ENCODE measurements at places on chromosomes 11 and 22. TPM values are rescaled to one million over a fixed set of nuclear protein-coding genes. Genes with fewer than 3 reads are reported as not detected.

KIRREL3 gene
- total RNA-seq: 1.6 TPM

- H3K4me1 ChIP-seq: peaks cover 25% of the 10 kb centered on the region
- no peak overlapping the region for H3K27ac ChIP-seq
- DNase-seq: no peak
- H3K4me3 ChIP-seq: no peak overlapping the region
- no peaks in the 10 kb centered on the region for H3K27me3 ChIP-seq
Measured at GRCh38 chr11:12243911-12244550, 133.3 kb upstream of the PARVA start.

DNA sequence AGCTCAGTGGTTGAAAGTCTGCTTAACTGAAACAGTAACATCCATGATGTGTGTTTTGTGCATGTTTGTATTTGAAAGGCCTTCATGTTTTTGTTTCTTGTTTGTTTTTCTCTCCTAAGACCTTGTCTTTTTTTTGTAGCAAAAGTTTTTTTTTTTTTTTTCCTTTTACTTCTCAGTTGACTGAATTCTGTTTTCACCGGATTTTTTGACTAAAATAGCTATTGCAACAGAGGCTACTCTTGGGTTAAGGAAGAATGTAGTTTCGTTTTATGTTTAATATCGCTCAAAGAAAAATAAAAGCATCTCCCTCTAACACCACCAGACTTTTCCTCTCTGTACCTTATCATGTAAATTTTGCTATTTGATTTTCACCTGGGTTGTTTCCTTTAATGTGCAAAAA lies 15.1 kb downstream of the APOL6 start:
- peaks cover 13% of the 10 kb centered on the region for H3K4me1 ChIP-seq
- H3K36me3 ChIP-seq: peaks cover 10% of the 10 kb centered on the region
- no peak for DNase-seq
- no peaks in the 10 kb centered on the region for H3K27me3 ChIP-seq

L3MBTL2 gene
- 16.6 TPM for total RNA-seq

CD248 gene
- 109 TPM for total RNA-seq

GRCh38 chr11:101566626-101567025 lies 17.2 kb downstream of the TRPC6 start:
- H3K27me3 ChIP-seq: peaks cover 38% of the 10 kb centered on the region
- H3K4me1 ChIP-seq: no peaks in the 10 kb centered on the region
- no peaks in the 10 kb centered on the region for H3K36me3 ChIP-seq
- H3K27ac ChIP-seq: no peak overlapping the region

- no peak for DNase-seq
- peaks cover 25% of the 10 kb centered on the region for H3K27me3 ChIP-seq
- no peak overlapping the region for H3K4me3 ChIP-seq
- no peaks in the 10 kb centered on the region for H3K36me3 ChIP-seq
Measured at GRCh38 chr11:94309757-94310156, 5.4 kb downstream of the IZUMO1R start.

- no peaks in the 10 kb centered on the region for H3K36me3 ChIP-seq
- peaks cover 7% of the 10 kb centered on the region for H3K4me1 ChIP-seq
- DNase-seq: no peak
- no peak overlapping the region for H3K4me3 ChIP-seq
- H3K27me3 ChIP-seq: peaks cover 8% of the 10 kb centered on the region
Measured at GRCh38 chr22:32539631-32540421, 65.2 kb downstream of the FBXO7 start.

GRCh38 chr22:45083659-45084305 lies 74.0 kb upstream of the PHF21B start:
- no peak for DNase-seq
- H3K4me1 ChIP-seq: peaks cover 5% of the 10 kb centered on the region
- no peak overlapping the region for H3K27ac ChIP-seq
- no peaks in the 10 kb centered on the region for H3K36me3 ChIP-seq
- H3K27me3 ChIP-seq: peaks cover 38% of the 10 kb centered on the region
- H3K4me3 ChIP-seq: no peak overlapping the region

Measured in chondrocyte (in vitro differentiated cells).